Aortic smooth muscle cell (primary cell): ENCODE measurements at places on chromosomes 16 and 17. TPM values are rescaled to one million over a fixed set of nuclear protein-coding genes. Genes with fewer than 3 reads are reported as not detected.

Gene RSKR
- 5.3 and 6.5 TPM in 2 replicates for total RNA-seq

Gene HCRT
- not detected in 2 replicates for total RNA-seq

Gene KRTAP9-3
- total RNA-seq: not detected in 2 replicates

Gene OSGIN1
- 2.2 and 4.1 TPM in 2 replicates for total RNA-seq

Gene PRR35
- total RNA-seq: not detected in 2 replicates

Gene HOXB8
- not detected in 2 replicates for total RNA-seq

Gene PLD2
- total RNA-seq: 13.1 and 16.2 TPM in 2 replicates

Gene DHRS7C
- not detected in 2 replicates for total RNA-seq

Gene ELMO3
- total RNA-seq: 0.44 and 0.66 TPM in 2 replicates

Gene CSH2
- not detected in 2 replicates for total RNA-seq

Gene CDH8
- 0.12 TPM in 1 of 2 replicates, not detected in the other for total RNA-seq

Gene SEPTIN12
- total RNA-seq: not detected in 2 replicates

Gene DPEP1
- not detected in 2 replicates for total RNA-seq

Gene NAE1
- total RNA-seq: 58.0 and 60.4 TPM in 2 replicates

Gene CARD14
- total RNA-seq: 0.12 TPM in 1 of 2 replicates, not detected in the other

Gene PGAP3
- 11.9 and 12.4 TPM in 2 replicates for total RNA-seq

Gene SOX9
- total RNA-seq: 3.0 and 6.7 TPM in 2 replicates

Gene SOCS7
- 9.8 and 10.1 TPM in 2 replicates for total RNA-seq

Gene ENO3
- 4.5 and 6.5 TPM in 2 replicates for total RNA-seq

Gene SLC6A2
- total RNA-seq: not detected in 2 replicates

Gene SNX11
- 11.0 and 11.2 TPM in 2 replicates for total RNA-seq

Gene ORC6
- 5.8 and 10.8 TPM in 2 replicates for total RNA-seq

Gene KRT24
- not detected in 2 replicates for total RNA-seq

Gene KRTAP4-3
- total RNA-seq: not detected in 2 replicates

Gene GPR179
- total RNA-seq: under 0.01 TPM in 1 of 2 replicates, not detected in the other

Gene MTHFSD
- 13.2 and 16.0 TPM in 2 replicates for total RNA-seq

Gene OTOP2
- total RNA-seq: not detected in 2 replicates

Gene TP53TG3F
- not detected in 2 replicates for total RNA-seq

Gene TMC8
- total RNA-seq: not detected in 2 replicates

Gene SLC52A1
- not detected in 2 replicates for total RNA-seq

Gene NOG
- 0.13 TPM in 1 of 2 replicates, not detected in the other for total RNA-seq

Gene SPATA22
- 0.87 TPM in 1 of 2 replicates, not detected in the other for total RNA-seq

Gene TVP23A
- 0.19 TPM in 1 of 2 replicates, not detected in the other for total RNA-seq

Gene PRSS53
- total RNA-seq: 1.3 and 1.5 TPM in 2 replicates

Gene ZNF750
- total RNA-seq: not detected in 2 replicates

Gene SRCIN1
- total RNA-seq: under 0.01 TPM in 1 of 2 replicates, not detected in the other

Gene NUP88
- 82.4 and 112 TPM in 2 replicates for total RNA-seq

Gene BIRC5
- 48.7 and 63.8 TPM in 2 replicates for total RNA-seq

Gene COASY
- 7.9 and 12.0 TPM in 2 replicates for total RNA-seq

Gene TPSAB1
- not detected in 2 replicates for total RNA-seq

Gene CA4
- total RNA-seq: 0.25 TPM in 1 of 2 replicates, not detected in the other

Gene ITGA2B
- under 0.01 TPM in 1 of 2 replicates, not detected in the other for total RNA-seq

Gene DLX4
- total RNA-seq: not detected in 2 replicates

Gene ZNF830
- 12.8 and 13.4 TPM in 2 replicates for total RNA-seq

Gene AIPL1
- total RNA-seq: 0.06 and 0.13 TPM in 2 replicates

Gene RGS11
- 2.7 and 5.0 TPM in 2 replicates for total RNA-seq

Gene KRTAP3-1
- total RNA-seq: not detected in 2 replicates

Gene CACNG5
- total RNA-seq: not detected in 2 replicates

Gene CDRT15
- not detected in 2 replicates for total RNA-seq

Gene LCMT1
- 35.6 and 56.3 TPM in 2 replicates for total RNA-seq

Gene CCL4
- total RNA-seq: not detected in 2 replicates

Gene MON1B
- 8.0 and 8.3 TPM in 2 replicates for total RNA-seq

Gene PLA2G10
- not detected in 2 replicates for total RNA-seq

Gene CTF1
- 0.81 and 0.92 TPM in 2 replicates for total RNA-seq

Gene METRN
- total RNA-seq: 124 and 143 TPM in 2 replicates

Gene FLCN
- 59.2 and 65.2 TPM in 2 replicates for total RNA-seq
